ENCODE measurements at places on chromosomes 1 and 21.
A peak's percentile ranks its signal among the peaks of the same experiment; 100 is the strongest.

DNA sequence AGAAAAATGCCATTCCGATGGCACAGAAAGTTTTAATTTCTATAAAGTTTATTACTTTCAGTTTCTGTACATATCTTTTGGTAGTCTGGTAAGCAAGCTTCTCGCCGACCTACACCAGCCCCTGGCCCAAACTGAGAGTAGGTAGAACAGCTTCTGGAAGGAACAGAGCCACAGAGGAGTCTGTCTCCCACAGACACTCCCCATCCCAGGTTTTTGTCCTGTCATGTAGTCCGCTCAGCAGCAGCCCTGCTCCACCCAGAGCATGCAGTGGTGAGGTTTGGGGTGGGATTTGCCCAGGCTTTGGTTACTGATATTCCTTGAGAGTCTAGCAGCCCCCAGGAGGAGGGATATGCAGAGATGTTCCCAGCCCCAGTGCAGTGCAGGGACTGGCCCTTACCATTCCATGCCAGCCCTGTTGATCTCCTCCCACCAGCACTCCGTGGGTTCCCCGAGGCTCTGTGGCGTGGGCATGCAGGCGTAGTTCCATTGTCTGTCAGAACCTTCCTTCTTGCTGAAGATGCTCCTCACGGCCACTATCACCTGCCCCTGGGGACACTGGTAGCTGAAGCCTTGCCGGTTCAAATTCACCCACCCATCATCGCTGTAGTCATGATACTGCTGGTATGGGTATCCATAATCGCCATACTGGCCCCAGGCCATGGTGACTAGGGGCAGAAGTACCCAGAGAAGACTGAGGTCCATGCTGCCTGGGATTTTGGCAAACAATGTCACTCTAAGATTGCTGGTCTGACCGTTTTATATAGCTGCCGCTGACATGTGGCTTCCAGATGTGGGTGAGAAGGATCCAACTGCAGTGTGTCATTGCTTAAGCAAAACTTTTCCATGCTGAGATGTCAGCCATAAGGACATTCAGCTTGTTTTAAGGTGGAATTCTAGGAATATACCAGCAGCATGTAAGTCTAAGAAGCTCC, at the start of gene DPT:
Gene DPT, minus strand, starts transcription at position 734 of the 932 bp plus-strand sequence. Its CDS starts 32 bp downstream, at position 702.
- H3K4me3 ChIP-seq = no peak within 1 kb of the TSS
- H3K27ac ChIP-seq = no peak within 1 kb of the TSS
- DNase-seq = no peak
- H3K4me1 ChIP-seq = no peaks in the 10 kb centered on the region

DNA sequence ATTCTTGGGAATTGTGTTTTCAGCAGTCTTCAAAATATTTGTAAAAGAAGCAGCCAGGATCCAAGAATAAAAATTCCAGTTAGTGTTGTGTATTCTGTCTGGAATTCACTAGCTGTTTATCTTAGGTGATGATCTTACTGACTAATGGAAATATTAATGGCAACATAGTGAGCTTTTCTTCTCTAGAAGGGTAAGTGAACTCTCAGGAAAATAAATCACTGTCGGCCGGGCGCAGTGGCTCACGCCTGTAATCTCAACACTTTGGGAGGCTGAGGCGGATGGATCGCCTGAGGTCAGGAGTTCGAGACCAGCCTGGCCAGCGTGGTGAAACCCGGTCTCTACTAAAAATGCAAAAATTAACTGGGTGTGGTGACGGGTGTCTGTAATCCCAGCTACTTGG, 87.4 kb upstream of the KIF1B start:
- no peak for DNase-seq
- no peaks in the 10 kb centered on the region for H3K36me3 ChIP-seq
- H3K27me3 ChIP-seq = no peaks in the 10 kb centered on the region
- H3K4me3 ChIP-seq = no peak overlapping the region

DNA sequence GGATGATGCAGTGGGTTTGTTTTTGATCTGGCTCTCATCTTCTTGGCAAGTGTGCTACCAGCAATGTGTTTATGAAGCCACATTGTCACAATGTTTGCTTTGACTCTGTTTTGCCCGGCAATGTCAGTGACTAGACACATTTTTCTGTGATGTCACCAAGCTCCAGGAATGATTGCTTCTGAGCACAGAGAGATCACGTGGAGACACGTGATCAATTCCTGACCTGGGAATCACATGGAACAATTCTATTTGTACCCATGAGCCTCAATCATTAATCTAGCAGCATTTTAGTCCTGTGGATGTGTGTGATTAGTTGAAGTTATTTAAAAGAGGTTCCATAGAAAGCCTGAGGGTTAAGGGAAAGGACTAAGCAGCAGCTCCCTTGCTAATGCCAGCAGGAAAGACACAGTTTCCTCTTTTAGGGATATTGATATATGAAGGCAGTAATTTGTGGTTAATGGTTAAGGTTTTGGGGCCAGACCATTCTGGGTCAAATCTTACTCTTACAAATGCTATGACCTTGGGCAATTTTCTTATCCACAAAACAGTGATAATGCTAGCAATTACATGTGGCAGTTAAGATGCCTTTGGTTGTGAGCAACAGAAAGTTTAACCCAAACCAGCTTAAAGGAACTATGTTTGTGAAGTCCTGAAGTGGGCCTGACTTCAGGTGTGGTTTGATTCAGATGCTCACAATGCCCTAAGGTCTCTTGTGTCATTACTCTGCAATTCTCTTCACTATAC, 59.0 kb downstream of the FASLG start:
- no peak overlapping the region for H3K27ac ChIP-seq
- no peaks in the 10 kb centered on the region for H3K27me3 ChIP-seq
- no peaks in the 10 kb centered on the region for H3K36me3 ChIP-seq
- DNase-seq = no peak

GRCh38 chr1:218969006-218969405, 204.7 kb upstream of the LYPLAL1 start:
- no peak overlapping the region for H3K4me3 ChIP-seq
- H3K27me3 ChIP-seq = no peaks in the 10 kb centered on the region
- no peak overlapping the region for H3K27ac ChIP-seq
- no peaks in the 10 kb centered on the region for H3K36me3 ChIP-seq
- no peak for DNase-seq
- no peaks in the 10 kb centered on the region for H3K4me1 ChIP-seq

- no peak overlapping the region for H3K4me3 ChIP-seq
- no peaks in the 10 kb centered on the region for H3K4me1 ChIP-seq
- no peak overlapping the region for H3K27ac ChIP-seq
Observed at GRCh38 chr1:24762133-24762676, 17.0 kb downstream of the CLIC4 start.

DNA sequence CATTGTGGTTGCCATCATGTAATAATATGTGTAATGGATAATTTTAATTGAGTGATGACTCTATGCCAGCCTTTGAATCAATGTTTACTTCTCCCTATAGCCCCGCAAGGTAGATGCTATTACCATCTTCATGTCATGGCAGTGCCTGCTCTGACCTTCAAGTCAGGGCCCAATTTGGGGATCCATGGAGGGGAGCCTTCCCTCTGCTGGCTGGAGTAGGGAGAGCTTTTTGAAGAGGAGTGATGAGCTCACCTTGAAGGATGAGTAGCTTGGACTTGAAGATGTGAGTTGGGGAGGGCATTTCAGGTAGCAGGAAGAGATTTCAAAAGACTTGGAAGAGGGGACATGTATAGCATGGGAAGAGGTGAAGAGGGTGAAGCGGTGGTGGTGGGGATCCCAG, 189.2 kb downstream of the FOXD2 start:
- DNase-seq = no peak
- no peak overlapping the region for H3K27ac ChIP-seq
- no peak overlapping the region for H3K4me3 ChIP-seq
- H3K4me1 ChIP-seq = no peaks in the 10 kb centered on the region

GRCh38 chr21:41632748-41633475, 125.0 kb upstream of the TMPRSS2 start:
- no peaks in the 10 kb centered on the region for H3K36me3 ChIP-seq
- H3K27me3 ChIP-seq = no peaks in the 10 kb centered on the region
- no peaks in the 10 kb centered on the region for H3K4me1 ChIP-seq
- DNase-seq = no peak
- H3K27ac ChIP-seq = no peak overlapping the region

DNA sequence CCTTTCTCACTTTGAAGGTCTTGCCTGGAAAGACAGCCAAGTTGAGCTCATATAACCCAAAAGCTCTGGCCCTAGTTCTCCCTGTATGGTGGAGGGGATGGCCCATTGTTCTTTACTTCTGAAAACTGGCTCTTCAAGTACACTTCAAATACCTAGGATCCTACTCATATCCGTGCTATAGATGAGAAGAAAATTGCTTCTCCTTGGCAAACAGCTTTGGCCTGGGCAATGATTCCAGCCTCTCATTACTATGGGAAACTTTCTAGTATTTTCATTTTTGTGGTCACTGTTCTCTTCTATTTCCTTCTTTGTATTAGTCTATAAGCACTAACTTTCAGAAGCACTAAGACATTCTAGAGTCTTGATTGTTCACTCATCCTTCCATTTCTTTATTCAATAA, 53.7 kb downstream of the ZNF697 start:
- no peak overlapping the region for H3K27ac ChIP-seq
- H3K27me3 ChIP-seq = no peaks in the 10 kb centered on the region
- no peaks in the 10 kb centered on the region for H3K4me1 ChIP-seq
- DNase-seq = no peak
- no peaks in the 10 kb centered on the region for H3K36me3 ChIP-seq

- DNase-seq = no peak
- H3K36me3 ChIP-seq = no peaks in the 10 kb centered on the region
- no peaks in the 10 kb centered on the region for H3K4me1 ChIP-seq
- H3K27me3 ChIP-seq = no peaks in the 10 kb centered on the region
- H3K4me3 ChIP-seq = no peak overlapping the region
- H3K27ac ChIP-seq = no peak overlapping the region
Observed at GRCh38 chr1:10714337-10715114, 81.9 kb downstream of the CASZ1 start.

GRCh38 chr1:119679223-119679622, 31.2 kb upstream of the ZNF697 start:
- no peak for DNase-seq
- H3K27ac ChIP-seq = no peak overlapping the region
- peaks cover 4% of the 10 kb centered on the region for H3K4me1 ChIP-seq
- no peak overlapping the region for H3K4me3 ChIP-seq
- H3K27me3 ChIP-seq = no peaks in the 10 kb centered on the region

DNA sequence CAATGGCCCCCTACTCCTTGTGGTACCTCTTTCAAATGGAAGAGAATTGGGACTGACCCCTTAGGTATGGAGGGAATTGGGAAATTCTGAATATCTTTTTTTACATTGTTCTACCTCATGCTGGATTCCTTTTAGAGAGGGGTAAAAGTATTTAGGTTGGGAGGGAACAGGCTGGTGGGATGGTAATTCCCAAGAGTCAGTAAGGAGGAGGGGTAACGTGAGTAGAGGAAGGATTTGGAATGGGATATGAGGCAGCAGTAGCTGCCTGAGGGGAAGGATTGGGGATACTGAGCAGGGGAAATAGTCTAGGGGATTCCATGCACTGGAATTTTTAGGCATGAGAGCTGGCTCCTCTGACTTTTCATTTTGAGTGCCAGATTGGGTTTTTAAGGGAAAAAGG, 3.8 kb upstream of the AADACL3 start:
- H3K27me3 ChIP-seq = no peaks in the 10 kb centered on the region
- H3K36me3 ChIP-seq = no peaks in the 10 kb centered on the region
- no peak for DNase-seq
- no peak overlapping the region for H3K27ac ChIP-seq
- H3K4me3 ChIP-seq = no peak overlapping the region

GRCh38 chr1:36161641-36162531, 5.9 kb downstream of the MAP7D1 start:
- H3K36me3 ChIP-seq = no peaks in the 10 kb centered on the region
- H3K27ac ChIP-seq = peak overlapping the region; percentile 94
- no peaks in the 10 kb centered on the region for H3K27me3 ChIP-seq
- peaks cover 66% of the 10 kb centered on the region for H3K4me1 ChIP-seq
- peak; percentile 73 for DNase-seq

- no peaks in the 10 kb centered on the region for H3K27me3 ChIP-seq
- H3K4me1 ChIP-seq = no peaks in the 10 kb centered on the region
- H3K27ac ChIP-seq = no peak overlapping the region
- no peaks in the 10 kb centered on the region for H3K36me3 ChIP-seq
- no peak for DNase-seq
Observed at GRCh38 chr1:63795455-63795854, 21.6 kb downstream of the ROR1 start.

DNA sequence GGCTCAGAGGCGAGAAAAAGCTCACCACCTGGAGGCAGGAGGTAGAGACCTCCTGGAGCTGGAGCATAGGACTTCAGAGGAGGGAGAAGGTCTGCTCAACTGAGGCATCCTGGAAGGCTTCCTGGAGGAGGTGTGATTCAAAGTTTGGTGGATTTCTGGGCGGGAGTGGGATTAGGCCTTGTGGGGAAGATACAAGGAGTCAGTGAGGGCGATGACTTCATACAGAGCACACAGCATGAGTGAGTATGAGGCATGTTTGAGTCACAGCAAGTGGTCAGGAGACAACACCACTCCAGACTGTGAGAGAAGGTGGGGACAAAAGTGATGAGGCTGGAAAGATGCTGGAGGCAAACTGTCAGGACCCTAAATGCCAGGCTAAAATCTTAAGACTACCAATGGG, 77.6 kb downstream of the MATN1 start:
- H3K4me1 ChIP-seq = no peaks in the 10 kb centered on the region
- no peaks in the 10 kb centered on the region for H3K27me3 ChIP-seq
- H3K4me3 ChIP-seq = no peak overlapping the region

- H3K27me3 ChIP-seq = no peaks in the 10 kb centered on the region
- DNase-seq = no peak
- H3K4me1 ChIP-seq = no peaks in the 10 kb centered on the region
- H3K36me3 ChIP-seq = no peaks in the 10 kb centered on the region
Observed at GRCh38 chr21:32523988-32524719, 61.2 kb downstream of the TCP10L start.

DNA sequence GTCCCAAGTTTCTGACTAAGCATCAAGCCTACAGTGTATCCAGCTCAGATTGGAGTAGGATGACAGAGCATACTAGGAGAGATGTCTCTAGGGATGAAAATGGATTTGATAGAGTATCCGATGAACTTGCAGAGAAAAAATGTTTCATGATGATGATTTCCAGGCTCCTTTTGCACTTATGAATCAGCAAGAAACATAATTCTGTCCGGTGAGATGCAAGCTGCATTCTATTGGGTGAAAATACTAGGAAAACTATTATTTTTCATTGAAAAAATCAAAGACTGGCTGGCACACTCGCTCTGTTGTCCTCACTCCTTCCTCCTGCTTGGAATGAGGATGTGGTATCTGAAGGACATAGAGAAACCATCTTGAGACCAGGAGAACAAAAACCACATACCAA, 35.4 kb upstream of the RAB3GAP2 start:
- no peak overlapping the region for H3K4me3 ChIP-seq
- no peaks in the 10 kb centered on the region for H3K27me3 ChIP-seq
- H3K4me1 ChIP-seq = no peaks in the 10 kb centered on the region
- DNase-seq = no peak

GRCh38 chr1:164930241-164930640, 371.3 kb downstream of the PBX1 start:
- no peak for DNase-seq
- H3K36me3 ChIP-seq = no peaks in the 10 kb centered on the region
- no peak overlapping the region for H3K27ac ChIP-seq
- no peaks in the 10 kb centered on the region for H3K27me3 ChIP-seq
- no peaks in the 10 kb centered on the region for H3K4me1 ChIP-seq

- H3K4me1 ChIP-seq = peaks cover 52% of the 10 kb centered on the region
- no peaks in the 10 kb centered on the region for H3K27me3 ChIP-seq
- no peaks in the 10 kb centered on the region for H3K36me3 ChIP-seq
- H3K27ac ChIP-seq = peak overlapping the region; percentile 61
Observed at GRCh38 chr1:113783254-113784103, 24.2 kb upstream of the PHTF1 start.

GRCh38 chr1:193060406-193060805, 994 bp downstream of the RO60 start:
- H3K4me3 ChIP-seq = peak overlapping the region; percentile 96
- no peaks in the 10 kb centered on the region for H3K27me3 ChIP-seq
- peaks cover 5% of the 10 kb centered on the region for H3K36me3 ChIP-seq
- H3K4me1 ChIP-seq = peaks cover 30% of the 10 kb centered on the region
- peak overlapping the region; percentile 89 for H3K27ac ChIP-seq

Data from naive thymus-derived CD4-positive, alpha-beta T cell (primary cell).